ENCODE measurements at places on chromosomes 11 and 22.

GRCh38 chr22:18115906-18116371, 5.3 kb downstream of the TUBA8 start:
- DNase-seq = no peak

DNA sequence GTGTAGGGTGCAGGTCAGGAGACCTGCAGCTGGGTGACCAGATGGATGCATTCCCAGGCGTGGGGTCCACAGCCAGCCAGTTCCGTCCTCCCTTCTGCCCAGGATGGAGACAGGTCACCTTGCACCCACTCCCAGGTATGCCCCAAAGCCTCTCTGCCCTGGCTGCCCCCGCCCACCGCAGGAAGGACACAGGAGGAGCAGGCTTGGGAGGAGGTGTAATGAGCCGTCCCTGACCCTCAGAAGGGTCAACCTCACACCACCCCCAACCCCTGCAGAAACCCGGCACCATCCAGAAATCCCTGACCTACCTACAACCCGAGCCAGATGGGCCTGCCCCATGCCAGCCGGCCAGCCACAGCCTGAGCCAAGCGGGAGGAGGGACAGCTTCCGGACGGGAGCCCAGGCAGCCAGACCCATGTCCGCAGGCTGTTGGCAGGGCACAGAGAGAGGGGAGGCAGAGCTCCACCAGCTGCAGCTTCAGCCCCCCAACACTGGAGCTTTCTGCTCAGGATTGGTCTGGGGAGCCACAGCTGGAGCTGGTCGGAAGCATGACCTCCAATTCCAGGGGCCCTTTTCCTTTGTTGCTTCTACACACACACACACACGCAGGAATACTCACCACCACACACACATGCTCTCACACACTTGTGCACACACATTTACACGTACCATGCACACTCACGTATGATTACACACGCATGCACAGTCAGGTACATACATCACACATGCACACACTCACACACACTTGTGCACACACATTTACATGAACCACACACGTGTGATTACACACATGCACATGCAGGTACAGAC, 5.3 kb downstream of the IFITM10 start:
- DNase-seq = no peak

DNA sequence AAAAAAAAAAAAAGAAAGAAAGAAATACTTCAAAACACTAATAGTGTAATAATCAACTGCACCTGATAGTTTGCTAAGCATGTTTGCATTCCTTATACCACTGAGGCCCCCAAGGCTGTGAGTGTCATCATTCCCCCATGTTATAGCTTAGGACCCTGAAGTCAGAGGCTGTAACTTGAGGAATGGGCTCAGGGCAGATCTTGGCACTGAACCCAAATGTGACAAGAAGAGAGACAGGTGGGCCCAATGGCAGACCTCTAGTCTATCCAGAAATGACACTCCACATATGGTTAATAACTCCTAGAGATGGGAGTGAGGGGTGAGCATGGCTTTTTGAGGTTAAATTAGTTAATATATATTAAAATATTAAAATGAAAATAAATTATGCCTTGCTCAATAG, 13.2 kb downstream of the ZNF70 start:
- DNase-seq = no peak

GRCh38 chr11:61709572-61709971, 29.4 kb downstream of the DAGLA start:
- no peak for DNase-seq

- DNase-seq = no peak
Measured at GRCh38 chr22:38202437-38203089, 769 bp downstream of the MAFF start.

- no peak for DNase-seq
Measured at GRCh38 chr22:49825944-49826602, 1.6 kb downstream of the BRD1 start.

DNA sequence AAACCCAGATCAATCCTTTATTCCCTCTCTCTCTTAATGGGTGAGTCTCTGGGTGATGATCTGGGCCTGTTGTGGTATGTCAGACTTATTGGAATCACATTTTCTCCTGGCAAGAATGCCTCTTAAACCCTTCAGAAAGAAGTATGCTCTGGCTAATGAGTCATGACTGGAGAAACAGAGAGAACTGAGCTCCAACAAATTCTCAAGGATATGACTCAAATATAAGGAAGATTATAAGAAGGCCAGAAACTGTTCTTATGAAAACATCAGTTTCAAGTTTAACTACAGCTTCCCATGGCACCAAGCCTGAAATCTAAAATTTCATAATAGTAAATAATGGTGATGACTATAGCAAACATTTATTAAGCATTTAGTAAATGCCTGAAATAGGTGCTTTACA, 83.9 kb downstream of the OR5AK2 start:
- no peak for DNase-seq

Data from cortex of kidney (tissue), 1 donor.